ENCODE measurements at places on chromosomes 1 and 21. TPM values are rescaled to one million over a fixed set of nuclear protein-coding genes. Genes with fewer than 3 reads are reported as not detected.

Gene KRTAP12-2
- not detected for total RNA-seq

- H3K36me3 ChIP-seq: no peaks in the 10 kb centered on the region
- no peak for DNase-seq
- no peak overlapping the region for H3K4me3 ChIP-seq
- peaks cover 17% of the 10 kb centered on the region for H3K4me1 ChIP-seq
- H3K27me3 ChIP-seq: peaks cover 96% of the 10 kb centered on the region
Observed at GRCh38 chr1:107142140-107142542, 1.3 kb downstream of the NTNG1 start.

- peaks cover 5% of the 10 kb centered on the region for H3K36me3 ChIP-seq
- no peak for DNase-seq
- no peak overlapping the region for H3K27ac ChIP-seq
- peaks cover 61% of the 10 kb centered on the region for H3K4me1 ChIP-seq
- no peak overlapping the region for H3K4me3 ChIP-seq
Observed at GRCh38 chr1:100354971-100355394, 2.7 kb downstream of the CDC14A start.

- H3K27me3 ChIP-seq: no peaks in the 10 kb centered on the region
- H3K36me3 ChIP-seq: peaks cover 12% of the 10 kb centered on the region
- no peak overlapping the region for H3K4me3 ChIP-seq
- peaks cover 35% of the 10 kb centered on the region for H3K4me1 ChIP-seq
Observed at GRCh38 chr1:153883223-153883622, 39.5 kb downstream of the GATAD2B start.

Gene WDTC1
- 61.5 TPM for total RNA-seq

DNA sequence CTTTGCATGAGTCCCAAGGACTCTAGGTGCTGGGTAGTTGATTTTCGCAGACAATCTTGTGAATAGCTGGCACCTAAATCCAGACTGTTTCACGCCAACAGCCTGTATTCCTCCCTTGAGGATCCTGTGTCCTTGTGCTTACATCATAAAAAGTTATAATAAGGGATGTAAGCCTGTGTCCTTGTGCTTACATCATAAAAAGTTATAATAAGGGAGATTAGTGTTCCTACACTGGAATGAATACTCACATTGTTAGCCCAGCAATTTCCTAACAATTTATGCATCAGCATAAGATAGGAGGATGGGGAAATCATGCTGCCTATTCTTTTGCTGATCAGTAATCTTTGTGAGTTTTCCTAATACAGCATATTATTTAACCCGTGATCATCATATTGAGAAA is 4.0 kb upstream of the HSD3B2 start:
- H3K4me1 ChIP-seq: no peaks in the 10 kb centered on the region
- H3K27me3 ChIP-seq: no peaks in the 10 kb centered on the region
- H3K4me3 ChIP-seq: no peak overlapping the region
- no peaks in the 10 kb centered on the region for H3K36me3 ChIP-seq
- H3K27ac ChIP-seq: no peak overlapping the region

DNA sequence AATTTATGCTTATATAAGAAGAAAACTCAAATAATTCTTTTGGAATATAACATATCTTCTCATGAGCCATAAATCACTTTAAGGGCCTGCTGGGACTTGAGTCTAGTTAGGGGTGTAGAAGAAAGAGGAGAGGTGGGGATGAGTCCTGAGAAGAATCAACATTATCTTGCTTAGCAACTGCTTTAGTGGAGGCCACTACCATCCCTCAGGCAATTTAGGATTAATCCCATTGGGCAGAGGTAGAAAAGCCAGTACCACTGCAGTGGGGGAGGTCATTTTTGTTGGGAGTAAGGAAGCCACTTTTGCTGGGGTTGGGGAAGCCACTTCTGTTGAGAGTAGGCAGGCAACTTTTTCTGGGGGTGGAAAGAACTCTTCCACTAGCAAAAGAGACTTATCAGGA is 47.7 kb downstream of the SLC2A1 start:
- no peaks in the 10 kb centered on the region for H3K4me1 ChIP-seq
- peaks cover 6% of the 10 kb centered on the region for H3K27me3 ChIP-seq
- DNase-seq: no peak
- no peak overlapping the region for H3K4me3 ChIP-seq
- no peaks in the 10 kb centered on the region for H3K36me3 ChIP-seq

GRCh38 chr1:167095368-167095767 is 1.5 kb downstream of the STYXL2 start:
- peak overlapping the region; percentile 93 for H3K27ac ChIP-seq
- H3K4me1 ChIP-seq: peaks cover 38% of the 10 kb centered on the region
- H3K27me3 ChIP-seq: no peaks in the 10 kb centered on the region
- H3K4me3 ChIP-seq: peak overlapping the region; percentile 61

- peaks cover 46% of the 10 kb centered on the region for H3K4me1 ChIP-seq
- no peak for DNase-seq
- no peaks in the 10 kb centered on the region for H3K27me3 ChIP-seq
- no peak overlapping the region for H3K4me3 ChIP-seq
- no peak overlapping the region for H3K27ac ChIP-seq
- H3K36me3 ChIP-seq: peaks cover 27% of the 10 kb centered on the region
Observed at GRCh38 chr1:155695072-155695471, 6.2 kb downstream of the DAP3 start.

DNA sequence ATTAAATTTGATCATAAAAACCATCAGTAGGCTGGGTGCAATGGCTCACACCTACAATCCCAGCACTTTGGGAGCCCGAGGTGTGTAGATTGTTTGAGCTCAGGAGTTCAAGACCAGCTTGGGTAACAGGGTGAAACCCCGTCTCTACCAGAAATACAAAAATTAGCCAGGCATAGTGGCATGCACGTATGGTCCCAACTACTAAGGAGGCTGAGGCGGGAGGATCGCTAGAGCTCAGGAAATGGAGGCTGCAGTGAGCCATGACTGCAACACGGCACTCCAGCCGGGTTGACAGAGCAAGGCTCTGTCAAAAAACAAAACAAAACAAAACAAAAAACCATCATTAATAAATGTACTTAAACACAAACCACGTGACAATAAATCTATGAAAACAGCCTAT is 61.0 kb downstream of the ARID4B start:
- no peak for DNase-seq
- H3K4me3 ChIP-seq: no peak overlapping the region
- H3K27ac ChIP-seq: no peak overlapping the region

Gene CLDN8
- total RNA-seq: not detected

DNA sequence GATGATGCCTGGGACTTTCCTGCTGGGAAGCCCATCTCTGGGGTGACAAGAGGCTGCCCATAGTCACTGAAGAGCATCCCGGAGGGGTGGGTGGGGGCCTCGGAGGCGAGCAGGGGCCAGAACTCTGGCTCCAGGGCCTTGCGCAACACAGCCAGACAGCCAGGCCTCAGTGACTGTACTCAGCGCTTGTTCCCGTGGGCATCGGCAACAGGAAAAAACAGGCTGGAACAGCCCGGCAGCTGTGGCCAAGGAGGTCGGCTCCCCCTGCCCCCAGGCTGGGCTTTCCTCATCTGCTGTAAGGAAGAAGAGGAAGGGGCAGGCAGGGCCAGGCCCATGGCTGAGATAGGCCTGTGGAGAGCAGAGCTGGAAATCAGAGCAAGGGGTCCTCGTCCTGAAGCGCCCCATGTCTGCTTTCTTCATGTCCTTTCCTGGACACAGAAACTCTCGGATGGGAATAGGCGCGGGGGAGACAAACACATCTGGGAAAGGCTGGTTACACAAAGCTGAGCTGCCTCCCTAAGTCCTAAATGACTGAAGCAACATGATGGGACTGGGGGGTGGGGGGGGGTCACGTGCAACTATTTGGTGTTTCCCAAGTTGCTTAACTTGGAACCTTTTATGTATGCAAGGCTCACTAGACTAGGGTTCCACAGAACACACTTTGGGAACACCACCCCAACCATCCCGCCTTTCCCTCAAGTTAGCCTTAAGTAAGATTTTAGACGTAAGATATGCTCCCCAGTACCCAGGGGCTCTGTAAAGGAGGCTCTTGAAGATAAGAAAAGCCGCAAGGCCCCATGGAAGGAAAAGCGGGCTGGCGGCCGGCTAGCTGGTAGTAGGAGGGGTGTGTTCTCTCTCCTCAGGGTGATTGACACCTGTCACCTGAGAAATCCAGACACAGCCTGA is 30.7 kb downstream of the HSPG2 start:
- DNase-seq: peak; percentile 82
- H3K36me3 ChIP-seq: peaks cover 10% of the 10 kb centered on the region
- H3K27ac ChIP-seq: peak overlapping the region; percentile 84
- H3K27me3 ChIP-seq: no peaks in the 10 kb centered on the region
- peaks cover 88% of the 10 kb centered on the region for H3K4me1 ChIP-seq

Gene DNMT3L
- total RNA-seq: not detected

DNA sequence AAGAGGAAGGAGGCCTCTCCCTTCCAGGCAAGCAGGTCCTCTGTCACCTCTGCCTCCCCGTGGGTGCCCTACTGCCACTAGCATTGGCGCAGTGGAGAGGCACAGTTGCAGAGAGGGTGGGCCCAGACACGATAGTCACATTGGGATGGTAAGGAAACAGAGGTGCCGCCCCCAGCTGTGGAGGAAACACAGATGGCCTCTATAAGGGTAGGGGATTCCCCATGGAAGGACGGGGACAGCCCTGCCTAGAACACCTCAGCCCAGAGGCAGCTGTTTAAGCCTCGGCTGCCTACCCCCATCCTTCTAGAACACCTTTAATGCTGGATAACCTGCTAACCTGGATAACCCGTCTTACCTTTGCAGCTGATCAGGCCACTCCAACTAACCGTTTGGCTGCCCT is 65.7 kb upstream of the CNTN2 start:
- peaks cover 2% of the 10 kb centered on the region for H3K27me3 ChIP-seq
- no peaks in the 10 kb centered on the region for H3K36me3 ChIP-seq
- H3K27ac ChIP-seq: no peak overlapping the region
- no peaks in the 10 kb centered on the region for H3K4me1 ChIP-seq
- DNase-seq: no peak
- H3K4me3 ChIP-seq: no peak overlapping the region

DNA sequence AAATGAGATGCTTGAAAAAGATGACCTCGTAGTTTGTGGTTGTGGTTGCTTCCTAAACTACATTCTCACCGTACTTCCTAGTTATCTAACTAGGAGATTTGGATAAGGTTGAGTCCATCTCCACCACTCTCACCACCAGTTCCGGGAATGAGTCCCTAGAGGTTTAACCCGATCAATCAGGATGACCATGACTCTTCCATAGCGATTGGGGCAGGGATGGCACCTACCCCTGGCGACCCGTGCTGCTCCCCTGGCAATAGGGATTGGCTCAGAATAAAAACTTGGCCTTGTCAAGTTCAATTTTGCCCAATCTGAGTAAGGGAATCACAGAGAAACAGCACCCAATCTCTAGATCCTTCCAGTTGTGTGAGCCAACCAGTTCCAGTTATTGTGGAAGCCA is 2.7 kb upstream of the MIS18A start:
- no peaks in the 10 kb centered on the region for H3K36me3 ChIP-seq
- no peak for DNase-seq
- no peak overlapping the region for H3K27ac ChIP-seq
- peaks cover 18% of the 10 kb centered on the region for H3K4me1 ChIP-seq
- H3K27me3 ChIP-seq: no peaks in the 10 kb centered on the region
- H3K4me3 ChIP-seq: no peak overlapping the region

Gene EXO5
- total RNA-seq: 5.3 TPM

- no peak overlapping the region for H3K27ac ChIP-seq
- no peak overlapping the region for H3K4me3 ChIP-seq
- no peaks in the 10 kb centered on the region for H3K36me3 ChIP-seq
- DNase-seq: no peak
Observed at GRCh38 chr1:158115126-158115525, 65.6 kb upstream of the CD1D start.

- H3K27me3 ChIP-seq: no peaks in the 10 kb centered on the region
- H3K27ac ChIP-seq: no peak overlapping the region
- DNase-seq: no peak
- no peaks in the 10 kb centered on the region for H3K36me3 ChIP-seq
Observed at GRCh38 chr1:204307334-204307883, 52.3 kb downstream of the PLEKHA6 start.

- peak overlapping the region; percentile 82 for H3K27ac ChIP-seq
- no peaks in the 10 kb centered on the region for H3K27me3 ChIP-seq
- peaks cover 9% of the 10 kb centered on the region for H3K36me3 ChIP-seq
- peak overlapping the region; percentile 86 for H3K4me3 ChIP-seq
- peaks cover 8% of the 10 kb centered on the region for H3K4me1 ChIP-seq
- peak; percentile 19 for DNase-seq
Observed at GRCh38 chr1:241639623-241640148, 483 bp downstream of the CHML start.

Gene RPL22
- total RNA-seq: 273 TPM

DNA sequence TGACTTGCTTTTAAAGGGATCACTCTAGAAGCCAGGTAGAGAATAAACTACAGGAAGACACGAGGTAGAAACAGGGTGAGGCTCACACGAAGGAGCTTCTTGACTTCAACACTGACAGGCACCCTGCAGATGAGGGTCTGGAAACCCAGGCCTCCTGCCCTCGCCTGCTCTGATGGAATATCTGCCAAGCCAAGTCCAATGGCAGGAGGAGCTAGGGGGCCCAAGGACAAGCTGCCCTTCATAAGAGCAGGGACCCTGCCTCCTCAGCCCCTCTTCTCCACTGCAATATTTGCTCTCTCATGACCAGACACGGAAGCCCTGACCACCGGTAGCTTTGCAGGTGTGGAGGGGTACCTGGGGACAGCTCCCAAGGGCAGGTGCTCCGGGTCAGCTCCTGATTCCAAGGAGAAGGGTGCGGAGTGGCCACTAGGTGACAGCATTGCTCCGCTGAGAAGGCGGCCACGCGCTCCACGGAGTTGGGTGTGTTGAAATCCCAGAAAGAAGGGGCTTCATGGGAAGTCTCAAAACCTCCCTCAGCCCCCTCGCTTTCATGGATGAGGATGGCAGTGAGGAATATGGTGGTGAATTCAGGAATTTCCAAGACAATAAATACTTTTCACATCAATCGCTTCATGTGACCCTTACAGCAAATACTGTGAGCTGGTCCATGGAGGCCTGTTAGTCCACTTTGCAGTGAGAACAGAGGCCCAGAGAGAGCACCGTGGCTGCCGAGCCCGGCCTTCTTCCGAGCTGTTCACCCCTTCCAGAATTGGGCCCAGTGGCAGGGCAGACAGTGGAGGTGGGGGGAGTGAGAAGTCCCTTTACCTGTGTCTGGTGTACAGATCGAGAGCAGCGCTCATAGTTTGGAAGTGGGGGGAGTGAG is 33.2 kb upstream of the PAX7 start:
- peaks cover 7% of the 10 kb centered on the region for H3K27me3 ChIP-seq
- peak; percentile 55 for DNase-seq
- H3K4me3 ChIP-seq: no peak overlapping the region
- H3K36me3 ChIP-seq: no peaks in the 10 kb centered on the region
- no peak overlapping the region for H3K27ac ChIP-seq

GRCh38 chr21:21955204-21955603 is 957.0 kb downstream of the NCAM2 start:
- no peaks in the 10 kb centered on the region for H3K4me1 ChIP-seq
- DNase-seq: no peak
- no peak overlapping the region for H3K4me3 ChIP-seq
- H3K27ac ChIP-seq: no peak overlapping the region

DNA sequence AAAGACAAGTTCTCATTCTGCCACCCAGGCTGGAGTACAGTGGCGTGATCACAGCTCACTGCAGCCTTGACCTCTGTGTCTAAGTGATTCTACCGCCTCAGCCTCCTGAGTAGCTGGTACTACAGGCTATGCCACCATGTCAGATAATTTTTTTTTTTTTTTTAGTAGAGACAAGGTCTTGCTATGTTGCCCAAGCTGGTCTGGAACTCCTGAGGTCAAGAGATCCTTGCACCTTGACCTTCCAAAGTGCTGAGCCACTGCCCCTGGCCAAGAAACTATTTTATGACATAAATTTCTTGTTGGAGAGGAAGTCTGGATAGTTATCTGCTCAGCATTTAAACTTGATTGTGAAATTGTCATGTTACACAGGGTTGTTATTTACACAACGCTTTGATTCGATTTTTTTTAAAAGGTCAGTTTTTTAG is 2.1 kb downstream of the SCCPDH start:
- H3K27me3 ChIP-seq: no peaks in the 10 kb centered on the region
- peaks cover 46% of the 10 kb centered on the region for H3K36me3 ChIP-seq
- H3K4me1 ChIP-seq: peaks cover 38% of the 10 kb centered on the region
- DNase-seq: no peak
